ENCODE measurements at places on chromosomes 5 and 9.

DNA sequence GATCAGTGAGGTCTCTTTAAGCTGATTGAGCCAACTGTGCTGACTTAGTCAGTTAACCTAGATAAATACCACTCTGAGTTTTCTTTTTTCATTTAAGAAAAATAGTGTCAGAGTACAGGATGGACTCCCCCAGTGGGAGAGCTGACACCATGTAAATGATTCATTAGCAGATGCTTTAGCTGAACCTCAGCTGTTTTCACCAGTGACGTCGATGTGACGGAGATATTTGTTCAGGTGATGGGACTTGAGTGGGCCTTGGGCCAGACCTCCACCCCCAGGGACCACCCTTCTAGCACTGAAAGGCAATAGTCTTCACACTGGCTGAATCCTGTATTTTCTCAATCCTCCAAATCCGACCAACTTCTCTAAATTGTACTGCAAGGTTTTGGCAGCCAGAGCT lies 196.1 kb downstream of the GAS1 start:
- DNase-seq = no peak

- no peak for DNase-seq
Observed at GRCh38 chr5:106545325-106545724, 1125.4 kb downstream of the EFNA5 start.

DNA sequence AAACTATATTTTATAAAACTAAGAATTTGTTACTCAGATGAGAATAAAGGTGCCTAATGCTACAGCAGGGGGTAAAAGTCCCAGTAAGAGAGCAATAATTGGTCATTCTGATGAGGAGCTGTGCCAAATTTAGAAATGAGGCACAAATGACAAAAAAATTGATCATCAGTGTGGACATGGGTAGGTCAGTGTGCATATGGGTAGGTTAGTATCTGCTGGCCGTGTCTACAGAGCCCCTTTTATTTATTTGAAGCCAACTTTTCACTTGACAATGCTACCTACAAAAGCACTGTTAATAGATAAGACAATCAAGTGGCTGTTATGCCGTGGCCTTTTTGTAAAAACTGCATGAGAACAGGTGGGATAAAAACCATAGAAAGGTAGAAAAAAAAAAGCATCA lies 454.6 kb downstream of the RAB3C start:
- no peak for DNase-seq

- DNase-seq = no peak
Observed at GRCh38 chr9:68698943-68699509, 6.0 kb upstream of the PIP5K1B start.

DNA sequence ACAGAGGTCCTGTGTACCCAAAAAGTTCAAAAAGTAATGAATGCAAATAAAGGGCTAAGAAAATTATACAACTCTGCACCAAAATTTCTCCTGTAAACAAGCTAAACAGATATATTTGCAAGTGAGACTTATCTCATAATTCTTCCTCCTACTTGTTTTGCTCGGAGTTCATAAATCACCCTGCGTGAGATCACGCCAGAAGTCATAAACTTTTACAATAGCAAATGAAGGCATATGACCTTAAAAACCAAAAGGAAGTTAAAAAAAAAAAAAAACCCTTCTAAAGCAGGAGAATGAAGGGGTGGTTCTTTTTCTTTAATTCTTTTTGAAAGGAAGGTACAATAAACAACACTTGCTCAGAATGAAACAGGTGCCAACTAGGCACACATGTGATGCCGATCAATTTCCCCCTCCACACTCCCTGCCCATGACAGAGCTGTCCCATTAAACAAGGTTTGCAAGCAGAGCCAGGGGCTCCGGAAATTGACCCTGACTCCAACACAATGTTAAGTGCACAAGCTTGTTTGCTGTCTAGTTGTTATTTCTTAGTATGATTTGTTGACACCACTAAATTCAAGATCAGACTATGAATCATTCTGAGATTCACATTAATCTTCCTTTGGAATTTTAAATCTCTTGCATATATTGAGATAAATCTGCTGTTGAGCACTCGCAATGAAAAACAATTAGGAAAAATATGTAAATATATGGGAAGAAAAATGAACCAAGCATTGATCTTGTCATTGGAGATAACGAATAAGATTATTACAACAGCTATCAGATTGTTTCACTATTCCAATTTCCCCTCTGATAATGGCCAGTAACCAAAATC lies 46.3 kb downstream of the DROSHA start:
- DNase-seq = no peak

- DNase-seq = no peak
Observed at GRCh38 chr5:172776235-172776594, 5.2 kb upstream of the DUSP1 start.

GRCh38 chr5:151126199-151126645 lies 31.4 kb downstream of the ANXA6 start:
- peak; percentile 27 for DNase-seq

- DNase-seq = no peak
Observed at GRCh38 chr5:86557920-86558319, 59.8 kb upstream of the COX7C start.

All from C1 segment of cervical spinal cord (tissue), 14 donors.